ENCODE measurements at places on chromosomes 1 and 21. TPM values are rescaled to one million over a fixed set of nuclear protein-coding genes. Genes with fewer than 3 reads are reported as not detected.
A peak's percentile ranks its signal among the peaks of the same experiment; 100 is the strongest.

- H3K27me3 ChIP-seq: peaks cover 4% of the 10 kb centered on the region
- no peak overlapping the region for H3K4me3 ChIP-seq
- no peaks in the 10 kb centered on the region for H3K4me1 ChIP-seq
- no peak overlapping the region for H3K27ac ChIP-seq
- no peak for DNase-seq
These were observed 128.4 kb upstream of the ZBTB40 start for GRCh38 chr1:22323141-22323845.

DNA sequence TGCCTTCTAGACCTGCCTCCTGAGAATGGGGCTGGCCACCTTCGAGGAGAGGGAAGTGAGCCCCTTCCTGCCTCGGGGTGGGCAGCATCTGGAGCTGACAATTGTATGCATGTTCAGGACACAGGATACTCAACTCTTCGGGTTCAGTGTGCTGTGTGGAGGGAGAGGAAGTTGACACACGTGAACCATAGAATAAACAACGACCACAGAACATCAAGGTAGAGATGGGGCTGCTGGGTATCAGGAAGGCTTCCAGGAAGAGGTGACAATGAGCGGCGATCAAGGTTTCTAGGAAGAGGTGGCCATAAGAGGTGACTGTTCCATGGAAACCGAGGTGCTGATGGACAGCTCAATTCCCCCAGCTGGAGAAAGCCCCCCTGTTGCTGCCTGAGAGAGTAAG is 22.0 kb downstream of the UBIAD1 start:
- peak overlapping the region; percentile 89 for H3K27ac ChIP-seq
- peaks cover 43% of the 10 kb centered on the region for H3K36me3 ChIP-seq
- no peak overlapping the region for H3K4me3 ChIP-seq
- H3K27me3 ChIP-seq: no peaks in the 10 kb centered on the region
- DNase-seq: peak; percentile 41

- no peaks in the 10 kb centered on the region for H3K27me3 ChIP-seq
- DNase-seq: no peak
- no peak overlapping the region for H3K27ac ChIP-seq
- H3K4me1 ChIP-seq: peaks cover 6% of the 10 kb centered on the region
These were observed 59.6 kb upstream of the C1orf87 start for GRCh38 chr1:60133000-60133673.

GRCh38 chr1:24930260-24931145 is at the start of gene RUNX3:
RUNX3 (minus strand) TSS chr1:24930276; CDS start chr1:24929868, 408 bp downstream.
- peak; percentile 92 for DNase-seq
- H3K4me1 ChIP-seq: peaks cover 80% of the 10 kb centered on the region
- no peaks in the 10 kb centered on the region for H3K27me3 ChIP-seq
- H3K36me3 ChIP-seq: peaks cover 81% of the 10 kb centered on the region
- H3K27ac ChIP-seq: peak within 1 kb of the TSS; percentile 85
- peak within 1 kb of the TSS; percentile 95 for H3K4me3 ChIP-seq

DNA sequence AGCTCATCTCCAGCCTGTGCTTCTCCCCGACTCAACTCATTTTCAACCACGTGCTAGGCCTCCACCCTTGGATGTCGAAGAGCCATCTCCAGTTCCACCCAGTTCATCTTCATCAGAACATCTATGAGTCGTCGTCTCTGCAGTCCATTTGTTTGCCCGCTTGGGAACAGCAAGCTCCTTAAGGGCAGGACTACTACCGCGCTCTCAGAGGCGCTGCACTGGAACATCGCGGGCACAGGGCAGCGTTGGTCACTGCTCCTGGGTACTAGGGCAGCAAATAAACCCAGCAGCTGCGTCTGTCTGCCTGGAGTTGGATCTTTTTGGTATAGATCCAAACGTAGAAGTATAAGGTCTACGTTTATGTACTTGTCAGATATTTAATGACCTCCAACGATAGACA is 478 bp upstream of the PRDM2 start:
- H3K27me3 ChIP-seq: peaks cover 2% of the 10 kb centered on the region
- peaks cover 42% of the 10 kb centered on the region for H3K4me1 ChIP-seq
- peak overlapping the region; percentile 82 for H3K27ac ChIP-seq
- peaks cover 13% of the 10 kb centered on the region for H3K36me3 ChIP-seq

- no peak overlapping the region for H3K27ac ChIP-seq
- DNase-seq: no peak
- H3K36me3 ChIP-seq: no peaks in the 10 kb centered on the region
- peaks cover 21% of the 10 kb centered on the region for H3K27me3 ChIP-seq
These were observed 1.0 kb upstream of the DIRAS3 start for GRCh38 chr1:68051475-68051874.

- H3K4me3 ChIP-seq: no peak overlapping the region
- peaks cover 71% of the 10 kb centered on the region for H3K36me3 ChIP-seq
- H3K4me1 ChIP-seq: peaks cover 10% of the 10 kb centered on the region
- no peak for DNase-seq
- no peaks in the 10 kb centered on the region for H3K27me3 ChIP-seq
These were observed 19.3 kb downstream of the SLC19A1 start for GRCh38 chr21:45522986-45523385.

- H3K4me1 ChIP-seq: peaks cover 25% of the 10 kb centered on the region
- no peak for DNase-seq
- no peaks in the 10 kb centered on the region for H3K36me3 ChIP-seq
- H3K4me3 ChIP-seq: peak overlapping the region; percentile 30
- H3K27ac ChIP-seq: peak overlapping the region; percentile 68
These were observed 72.0 kb downstream of the ZNF281 start for GRCh38 chr1:200337831-200338230.

Gene RHCE
- 0.13 TPM for total RNA-seq

Gene SH2D2A
- total RNA-seq: 84.0 TPM

Gene XCL2
- total RNA-seq: 41.2 TPM

Gene PPIAL4G
- 0.60 TPM for total RNA-seq
